ENCODE measurements at places on chromosomes 3 and 15.

GRCh38 chr15:83602021-83602420, 51.9 kb upstream of the ADAMTSL3 start:
- no peak for DNase-seq

- no peak for DNase-seq
Observed at GRCh38 chr3:125212091-125212508, 448 bp downstream of the SLC12A8 start.

DNA sequence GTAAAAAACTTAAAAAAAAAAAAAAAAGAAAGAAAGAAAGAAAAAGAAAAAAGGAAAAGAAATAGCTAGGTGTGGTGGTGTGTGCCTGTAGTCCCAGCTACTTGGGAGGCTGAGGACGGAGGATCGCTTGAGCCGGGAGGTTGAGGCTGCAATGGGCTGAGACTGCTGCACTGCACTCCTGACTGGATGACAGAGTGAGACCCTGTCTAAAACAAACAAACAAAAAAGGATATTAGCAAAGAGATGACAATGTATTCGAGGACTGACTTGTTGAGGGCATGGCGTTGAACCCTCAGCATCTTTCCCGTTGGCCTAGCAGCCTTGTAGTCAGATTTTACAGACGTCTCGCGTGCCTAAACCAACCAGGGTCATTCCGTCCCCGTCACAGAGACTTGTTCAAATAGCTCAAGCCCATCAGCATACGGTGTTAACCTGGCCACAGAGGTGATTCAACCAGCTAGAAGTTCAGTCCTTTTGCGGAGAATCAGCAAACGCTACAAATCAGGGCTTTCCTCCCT, 528 bp upstream of the NIT2 start:
- no peak for DNase-seq

DNA sequence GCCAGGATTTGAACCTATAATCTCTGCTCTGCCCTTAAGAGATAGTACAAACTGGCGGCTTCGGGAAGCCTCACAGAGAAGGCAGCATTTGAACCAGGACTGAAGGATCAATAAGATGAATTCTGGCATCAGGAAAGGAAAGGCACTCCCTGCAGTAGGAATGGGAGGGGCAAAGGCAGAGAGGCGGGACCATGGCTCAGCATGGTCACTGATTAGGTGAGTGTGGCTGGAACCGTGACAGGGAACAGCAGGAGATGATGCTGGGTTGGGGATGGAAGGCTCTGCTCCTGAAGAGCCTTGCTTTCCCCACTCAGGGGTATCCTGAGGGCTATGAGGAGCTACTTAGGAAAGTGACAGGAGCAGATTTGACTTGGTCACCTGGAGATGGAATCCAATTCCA, 158.5 kb downstream of the FEZF2 start:
- DNase-seq: no peak

DNA sequence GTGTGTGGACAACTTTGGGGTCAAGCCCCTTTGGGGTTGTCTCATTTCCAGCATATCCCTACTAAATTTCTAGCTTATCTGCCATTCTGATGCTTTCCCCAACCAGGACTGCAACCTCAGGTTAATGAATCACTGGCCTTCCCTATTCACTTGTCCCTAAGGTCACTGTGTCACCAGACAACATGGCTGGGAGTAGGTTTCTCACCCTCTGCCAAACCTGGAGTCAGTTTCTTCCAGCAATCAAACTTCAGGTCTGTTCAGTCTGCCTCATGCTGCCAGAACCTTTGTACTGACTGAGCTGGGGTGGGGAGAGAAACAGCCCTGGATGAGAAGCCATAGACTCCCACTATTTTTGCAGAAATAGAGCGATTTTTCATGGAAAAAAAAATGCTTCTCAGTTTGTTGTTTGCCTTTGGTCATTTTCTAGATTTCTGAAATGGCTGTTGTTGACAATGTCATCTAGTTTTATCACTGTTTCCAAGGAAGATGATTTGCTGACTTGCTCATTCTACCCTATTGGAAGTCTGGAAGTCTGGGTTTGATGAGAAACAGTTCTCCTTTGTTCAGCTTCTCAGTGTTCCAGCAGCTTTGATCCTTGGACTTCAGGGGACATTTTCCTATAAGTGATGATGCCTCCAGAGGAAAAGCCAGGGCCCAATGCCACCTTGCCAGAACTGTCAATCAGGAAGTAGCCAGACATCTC, 74.8 kb upstream of the IL12A start:
- no peak for DNase-seq

- DNase-seq: no peak
Observed at GRCh38 chr3:9615003-9615628, 34.2 kb upstream of the MTMR14 start.

GRCh38 chr15:74156678-74157411, 16.7 kb upstream of the ISLR start:
- no peak for DNase-seq

DNA sequence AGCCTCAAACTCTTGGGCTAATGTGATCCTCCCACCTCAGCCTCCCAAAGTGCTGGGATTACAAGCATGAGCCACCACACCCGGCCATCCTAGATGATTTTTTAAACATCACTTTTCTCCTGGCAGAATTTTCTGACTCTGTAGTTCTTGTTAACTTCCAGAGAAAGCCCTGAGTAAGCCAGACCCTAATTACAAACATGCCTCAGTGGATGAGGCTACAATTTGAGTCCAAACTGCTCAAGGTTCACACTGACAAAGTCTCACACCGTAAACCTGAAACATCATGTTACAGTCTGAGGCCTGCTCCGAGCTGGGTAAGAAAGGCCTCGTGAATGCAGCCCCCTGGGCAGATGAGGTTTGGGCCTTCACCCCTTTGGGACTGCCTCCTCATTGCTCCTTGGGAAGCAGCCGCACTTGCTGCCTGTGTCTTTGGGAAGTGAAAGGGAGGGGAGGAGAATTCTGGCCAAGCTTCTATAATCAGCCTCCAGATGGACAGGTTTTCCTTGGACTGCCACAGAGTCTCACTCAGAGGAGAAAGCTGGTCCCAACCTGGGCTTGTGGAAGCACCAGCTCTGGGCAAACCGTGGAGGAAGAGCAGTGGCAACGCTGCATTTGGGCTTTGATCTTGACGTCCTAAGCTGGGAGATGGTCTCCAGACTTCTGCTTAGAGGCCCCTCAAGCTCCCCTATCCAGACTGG, 46.0 kb downstream of the CA12 start:
- no peak for DNase-seq

DNA sequence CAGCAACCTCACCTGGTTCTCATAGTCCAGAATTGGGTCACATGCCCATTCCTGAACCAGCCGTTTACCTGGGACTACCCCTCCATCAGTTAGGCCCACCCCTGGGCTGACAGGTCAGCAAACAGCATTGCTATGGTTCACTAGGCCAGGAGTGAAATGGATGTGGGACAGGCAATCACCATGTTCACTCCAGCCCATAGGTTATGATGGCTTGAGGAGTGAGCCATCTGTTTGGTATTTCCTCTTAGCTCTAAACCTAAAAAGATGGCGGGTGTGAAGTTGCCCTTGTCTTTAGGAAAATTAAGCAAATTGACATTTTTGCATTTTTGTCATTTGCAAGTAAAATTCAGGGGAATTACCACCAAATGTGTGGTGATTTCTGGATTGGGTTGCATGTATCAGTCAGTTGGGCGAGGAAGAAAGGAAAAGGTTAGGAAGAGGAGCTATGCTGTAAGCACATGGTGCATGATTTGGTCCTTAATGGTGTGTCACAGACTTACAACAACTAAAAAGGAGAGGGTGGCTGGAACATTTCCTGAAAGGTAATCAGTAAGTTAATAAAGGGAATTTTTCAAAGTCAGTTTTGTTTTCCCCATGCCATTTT, 17.2 kb downstream of the NXPE3 start:
- DNase-seq: no peak
